T-helper 9 cell (primary cell): ENCODE measurements at places on chromosomes 2 and 18.

GRCh38 chr2:37456479-37456878 is 112.0 kb downstream of the QPCT start:
- DNase-seq, result no peak

DNA sequence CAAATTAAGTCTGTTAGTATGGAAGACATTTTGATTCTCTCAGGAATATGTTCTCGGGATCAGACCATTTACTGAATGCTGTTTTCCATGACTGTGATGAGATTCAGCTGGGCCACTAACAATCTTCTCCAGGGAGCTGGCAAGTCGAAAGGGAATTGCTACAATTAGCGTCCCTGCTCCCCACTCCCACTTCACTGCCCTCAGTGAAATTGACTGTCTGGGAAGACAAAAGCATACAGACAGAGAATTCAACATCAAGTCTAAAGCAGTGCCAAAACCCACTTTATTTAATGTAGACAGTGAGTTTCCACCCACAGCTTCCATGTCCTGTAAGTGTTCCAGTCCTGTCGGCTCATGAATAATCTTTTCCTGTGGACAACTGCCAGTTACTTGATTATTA is 34.0 kb upstream of the COL3A1 start:
- DNase-seq, result no peak

GRCh38 chr2:30912056-30912455 is 104.8 kb upstream of the CAPN13 start:
- no peak for DNase-seq

GRCh38 chr2:135825550-135826176 is 11.3 kb downstream of the LCT start:
- DNase-seq, result no peak

DNA sequence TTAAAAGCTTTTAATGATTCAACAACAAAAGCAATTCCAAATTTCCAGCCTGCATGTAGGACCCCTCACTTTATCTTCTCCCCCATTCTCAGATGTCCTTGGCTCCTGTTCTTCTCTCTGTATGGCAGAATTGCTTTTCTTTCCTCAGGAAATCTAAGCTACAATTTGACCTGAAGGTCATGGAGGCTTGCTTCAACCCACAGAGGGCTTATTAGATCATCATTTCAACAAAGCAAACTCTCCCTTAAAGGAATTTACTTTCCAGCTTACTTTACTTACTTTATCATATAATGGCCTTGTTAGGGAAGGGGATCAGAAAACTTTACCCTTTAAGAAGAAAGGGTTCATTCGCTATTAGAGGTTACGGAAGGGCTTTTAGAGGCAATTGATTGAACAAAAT is 211.5 kb downstream of the RAD51AP2 start:
- DNase-seq, result no peak

DNA sequence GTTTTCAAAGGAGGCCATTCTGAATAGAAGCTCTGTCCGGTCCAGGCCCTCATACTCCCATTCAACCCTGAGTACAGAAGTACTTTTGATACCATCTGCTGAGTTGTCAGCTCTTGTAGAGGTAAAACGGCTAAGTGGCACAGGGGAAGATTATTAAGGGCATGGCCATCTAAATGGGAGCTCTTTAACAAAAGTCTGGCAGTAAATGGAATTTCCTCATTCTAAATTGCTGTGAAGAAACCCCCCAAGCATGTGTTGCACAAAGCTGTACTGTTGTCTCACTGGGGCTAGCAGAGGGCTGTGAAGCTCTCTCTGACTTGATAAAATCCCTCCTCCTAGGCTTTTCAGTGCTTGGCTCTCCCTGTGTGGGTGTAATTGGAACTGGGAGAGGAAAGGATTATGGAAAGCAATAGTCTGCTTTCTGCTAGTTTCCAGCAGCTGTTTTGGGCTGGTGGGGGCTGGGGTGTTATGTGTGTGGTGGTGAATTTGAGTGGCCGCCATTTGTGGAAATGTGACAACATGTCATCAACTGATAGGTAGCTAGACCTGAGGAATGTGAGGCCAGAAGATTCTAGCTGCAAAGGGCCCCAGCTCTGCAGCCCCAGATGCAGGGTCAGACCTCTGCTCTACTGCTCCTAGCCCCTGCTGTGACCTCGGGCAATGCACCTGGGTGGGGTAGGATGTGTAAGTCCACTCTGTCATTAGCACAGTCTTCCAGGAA is 65.1 kb downstream of the MAP4K4 start:
- no peak for DNase-seq

- DNase-seq, result no peak
Observed at GRCh38 chr2:160054984-160055725, 7.3 kb downstream of the PLA2R1 start.

- DNase-seq, result no peak
Observed at GRCh38 chr2:61158356-61158955, 3.5 kb upstream of the C2orf74 start.

- no peak for DNase-seq
Observed at GRCh38 chr18:58228762-58229161, 184.7 kb downstream of the NEDD4L start.

DNA sequence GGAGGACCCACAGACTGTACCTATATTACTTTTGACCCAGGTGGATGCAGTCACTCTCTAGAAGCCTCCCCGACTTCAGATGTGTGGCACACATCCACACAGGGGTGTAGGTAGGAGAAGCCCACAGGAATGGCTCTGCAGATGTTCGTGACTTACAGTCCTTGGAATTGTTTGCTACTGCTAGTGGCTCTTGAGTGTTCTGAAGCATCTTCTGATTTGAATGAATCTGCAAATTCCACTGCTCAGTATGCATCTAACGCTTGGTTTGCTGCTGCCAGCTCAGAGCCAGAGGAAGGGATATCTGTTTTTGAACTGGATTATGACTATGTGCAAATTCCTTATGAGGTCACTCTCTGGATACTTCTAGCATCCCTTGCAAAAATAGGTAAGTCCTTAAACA is 605 bp downstream of the SLC9A4 start:
- DNase-seq, result no peak

DNA sequence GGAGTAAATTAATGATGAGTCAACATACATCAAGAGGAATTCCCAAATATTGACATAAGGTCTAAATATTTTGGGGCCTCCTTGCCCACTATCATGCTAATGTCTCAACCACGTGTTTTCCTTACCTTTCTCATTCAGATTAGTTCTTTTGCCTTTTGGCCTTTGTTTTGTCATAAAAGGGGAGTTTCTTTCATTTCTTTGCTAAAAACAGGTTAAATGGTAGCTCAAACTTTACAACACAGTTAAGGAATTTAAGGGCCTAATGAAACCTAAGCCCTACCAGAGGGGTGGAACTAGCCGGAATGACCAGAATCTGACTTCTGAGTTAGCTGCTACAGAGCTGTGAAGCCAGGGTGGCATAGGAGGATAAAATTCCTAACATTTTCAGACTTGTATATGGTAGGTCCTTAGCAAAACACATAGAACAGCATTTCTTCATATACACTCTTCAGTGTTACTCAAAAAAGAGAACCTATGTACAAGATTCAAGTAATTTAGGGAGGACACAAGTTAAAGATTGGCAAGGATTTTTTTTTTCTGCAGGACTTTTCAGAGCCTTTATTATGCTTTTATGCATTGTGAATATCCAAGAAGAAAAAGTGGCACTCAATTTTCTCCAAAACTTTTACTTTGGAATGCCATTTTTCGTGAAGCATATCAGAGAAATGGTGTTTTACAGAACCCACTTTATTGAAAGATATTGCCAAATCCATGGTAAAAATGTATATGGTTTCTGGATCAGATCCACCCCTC is 633.1 kb downstream of the ARHGAP15 start:
- no peak for DNase-seq

GRCh38 chr2:235660484-235661082 is 166.7 kb downstream of the AGAP1 start:
- DNase-seq, result no peak

GRCh38 chr2:200455958-200456421 is 53.9 kb downstream of the KCTD18 start:
- DNase-seq, result no peak

- DNase-seq, result no peak
Observed at GRCh38 chr18:37483984-37484819, 81.4 kb downstream of the CELF4 start.

DNA sequence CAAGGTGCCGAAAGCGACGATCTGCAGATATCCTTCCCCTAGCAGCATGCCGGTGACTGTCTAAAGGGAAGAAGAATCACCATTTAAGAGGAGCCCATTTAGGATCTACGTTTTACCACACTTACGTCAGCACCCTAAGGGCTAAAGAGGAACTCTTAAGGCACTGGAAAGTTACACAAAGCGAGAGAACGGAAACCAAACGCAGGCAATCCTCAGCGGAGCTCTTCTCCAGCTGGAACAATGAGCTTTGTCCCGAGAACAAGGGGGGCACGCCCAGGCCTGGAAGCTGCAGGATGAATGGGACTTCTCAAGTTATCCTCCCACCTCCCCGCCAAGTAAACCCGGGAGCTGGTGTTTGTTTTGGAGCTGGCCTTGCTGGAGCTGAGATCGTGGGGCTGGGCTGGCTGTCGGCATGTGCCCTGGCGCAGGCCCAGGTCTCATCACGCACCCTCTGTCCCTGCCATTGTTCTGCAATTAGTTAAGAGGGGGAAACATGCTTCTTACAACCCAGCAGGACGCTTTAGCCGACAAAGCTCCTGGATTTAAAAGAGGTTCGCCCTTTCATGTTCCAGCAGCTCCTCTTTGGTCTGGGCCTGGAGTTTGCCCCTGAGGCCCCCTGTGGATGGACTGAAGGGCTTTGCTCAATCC is 36.4 kb downstream of the PXDN start:
- DNase-seq, result no peak

GRCh38 chr2:191174442-191174841 is 23.6 kb upstream of the STAT4 start:
- no peak for DNase-seq

DNA sequence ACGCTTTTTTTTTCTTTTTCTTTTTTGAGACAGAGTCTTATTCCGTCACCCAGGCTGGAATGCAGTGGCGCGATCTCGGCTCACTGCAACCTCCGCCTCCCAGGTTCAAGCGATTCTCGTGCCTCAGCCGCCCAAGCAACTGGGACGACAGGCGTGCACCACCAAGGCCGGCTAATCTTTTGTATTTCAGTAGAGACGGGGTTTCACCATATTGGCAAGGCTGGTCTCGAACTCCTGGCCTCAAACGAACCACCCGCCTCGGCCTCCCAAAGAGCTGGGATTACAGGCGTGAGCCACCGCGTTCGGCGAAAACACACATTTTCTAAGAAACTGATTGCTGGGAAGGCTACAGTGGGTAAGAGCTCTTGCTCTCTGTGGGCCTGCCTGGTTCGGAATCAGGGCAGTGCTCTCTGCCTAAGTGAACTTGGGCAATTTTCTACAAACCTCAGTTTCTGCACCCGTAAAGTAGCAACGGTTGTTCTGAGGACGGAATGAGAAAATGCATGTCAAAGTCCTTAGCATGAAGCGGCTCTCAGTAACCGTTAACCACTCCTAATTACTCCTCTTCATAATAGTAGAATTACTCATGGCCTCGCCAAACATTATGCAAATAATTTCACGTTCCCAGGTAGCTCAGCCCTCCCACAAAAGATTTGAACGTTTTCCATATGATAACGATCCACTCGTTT is 1.0 kb upstream of the PMAIP1 start:
- DNase-seq, result no peak

GRCh38 chr2:177391822-177392372 is 676 bp upstream of the AGPS start:
- DNase-seq, result no peak

GRCh38 chr2:161976295-161976694 is 97.7 kb downstream of the DPP4 start:
- DNase-seq, result no peak
